Ascending aorta (tissue), 2 donors: ENCODE measurements at places on chromosomes 13 and 19.

- H3K36me3 ChIP-seq, result no peaks in the 10 kb centered on the region
- H3K27ac ChIP-seq, result no peak overlapping the region
- DNase-seq, result no peak
- no peak overlapping the region for H3K4me3 ChIP-seq
- no peaks in the 10 kb centered on the region for H3K27me3 ChIP-seq
Measured at GRCh38 chr13:37601648-37602440, 3.3 kb upstream of the POSTN start.

DNA sequence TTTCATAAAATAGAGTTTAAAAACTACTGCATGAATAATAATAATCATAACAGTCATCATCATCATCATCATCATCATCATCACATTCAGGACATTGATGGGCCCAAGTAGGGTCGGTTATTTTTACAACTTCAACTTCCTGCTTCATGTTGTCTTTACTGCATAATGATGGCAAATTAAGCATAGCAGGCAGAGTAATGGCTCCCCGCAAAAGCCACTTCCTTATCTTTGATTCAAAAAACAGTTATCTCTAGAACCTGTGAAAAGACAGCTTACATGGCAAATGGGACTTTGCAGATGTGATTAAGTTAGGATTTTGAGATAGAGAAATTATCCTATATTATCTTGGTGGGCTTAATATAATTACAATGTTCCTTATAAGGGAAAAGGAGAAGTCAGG, 792.9 kb downstream of the LIG4 start:
- no peak overlapping the region for H3K27ac ChIP-seq
- no peaks in the 10 kb centered on the region for H3K27me3 ChIP-seq
- no peaks in the 10 kb centered on the region for H3K4me1 ChIP-seq
- H3K4me3 ChIP-seq, result no peak overlapping the region
- H3K36me3 ChIP-seq, result no peaks in the 10 kb centered on the region
- no peak for DNase-seq

DNA sequence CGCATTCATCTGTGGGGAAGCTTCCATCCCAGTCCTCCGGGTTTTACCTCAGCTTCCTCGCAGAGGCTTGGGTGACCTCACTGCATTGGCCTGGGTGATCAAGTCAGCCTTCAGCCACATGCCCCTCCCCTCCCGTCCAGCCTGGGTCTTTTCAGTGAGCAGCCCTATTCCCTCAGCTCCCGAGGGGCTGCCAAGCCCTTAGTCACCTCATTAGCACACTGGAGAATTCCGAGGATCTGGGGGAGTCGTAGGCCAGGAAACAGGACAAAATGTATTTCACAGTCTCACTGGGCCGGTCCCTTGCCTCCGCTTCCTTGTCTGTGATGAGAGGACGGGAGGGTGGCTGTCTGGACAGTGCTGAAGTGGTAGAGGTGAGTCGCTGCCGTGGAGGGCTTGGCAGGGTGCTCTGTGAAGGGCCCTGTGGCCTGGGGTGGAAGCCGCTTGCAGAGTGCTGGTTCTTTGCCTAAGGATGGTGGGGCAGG, 19.9 kb downstream of the KDM4B start:
- H3K36me3 ChIP-seq, result no peaks in the 10 kb centered on the region
- DNase-seq, result peak; percentile 66
- peaks cover 14% of the 10 kb centered on the region for H3K4me1 ChIP-seq
- peak overlapping the region; percentile 28 for H3K27ac ChIP-seq
- no peaks in the 10 kb centered on the region for H3K27me3 ChIP-seq

DNA sequence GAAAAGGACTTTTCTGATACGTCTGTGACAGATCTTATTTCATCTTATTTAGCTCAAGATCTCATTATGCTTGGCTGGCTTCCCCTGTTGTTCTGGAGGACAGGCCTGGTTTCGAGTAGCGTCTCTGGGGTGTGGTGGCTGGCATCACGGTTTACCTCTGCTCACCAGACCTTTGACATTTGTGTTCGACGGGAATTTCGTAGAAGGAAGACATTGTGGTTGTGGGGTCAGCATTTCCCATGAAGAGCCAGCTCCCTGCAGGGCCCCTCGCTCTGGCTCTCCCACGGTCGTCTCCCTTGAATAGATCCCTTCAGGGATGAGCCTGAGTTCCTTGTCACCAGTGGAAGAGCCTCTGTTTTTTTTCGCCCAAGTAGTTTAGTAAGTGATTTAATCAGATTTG, 78.6 kb upstream of the TEX29 start:
- no peaks in the 10 kb centered on the region for H3K4me1 ChIP-seq
- no peak overlapping the region for H3K27ac ChIP-seq
- H3K27me3 ChIP-seq, result no peaks in the 10 kb centered on the region
- peaks cover 34% of the 10 kb centered on the region for H3K36me3 ChIP-seq
- H3K4me3 ChIP-seq, result no peak overlapping the region

GRCh38 chr13:50513300-50513877, 330.1 kb downstream of the DLEU7 start:
- H3K4me3 ChIP-seq, result peak overlapping the region; percentile 58
- H3K27me3 ChIP-seq, result no peaks in the 10 kb centered on the region
- no peak for DNase-seq
- H3K36me3 ChIP-seq, result no peaks in the 10 kb centered on the region
- peak overlapping the region; percentile 72 for H3K27ac ChIP-seq

- peaks cover 10% of the 10 kb centered on the region for H3K36me3 ChIP-seq
- no peak overlapping the region for H3K4me3 ChIP-seq
Measured at GRCh38 chr19:48149430-48149829, 20.7 kb downstream of the LIG1 start.

GRCh38 chr13:100490692-100491091, 97.9 kb downstream of the GGACT start:
- H3K27me3 ChIP-seq, result no peaks in the 10 kb centered on the region
- no peak overlapping the region for H3K27ac ChIP-seq
- DNase-seq, result no peak
- no peaks in the 10 kb centered on the region for H3K4me1 ChIP-seq
- no peak overlapping the region for H3K4me3 ChIP-seq

- H3K27ac ChIP-seq, result no peak overlapping the region
- peaks cover 5% of the 10 kb centered on the region for H3K4me1 ChIP-seq
- peak overlapping the region; percentile 84 for H3K4me3 ChIP-seq
- H3K27me3 ChIP-seq, result no peaks in the 10 kb centered on the region
- DNase-seq, result no peak
- peaks cover 12% of the 10 kb centered on the region for H3K36me3 ChIP-seq
Measured at GRCh38 chr19:36851898-36852297, 1.2 kb downstream of the ZNF345 start.

DNA sequence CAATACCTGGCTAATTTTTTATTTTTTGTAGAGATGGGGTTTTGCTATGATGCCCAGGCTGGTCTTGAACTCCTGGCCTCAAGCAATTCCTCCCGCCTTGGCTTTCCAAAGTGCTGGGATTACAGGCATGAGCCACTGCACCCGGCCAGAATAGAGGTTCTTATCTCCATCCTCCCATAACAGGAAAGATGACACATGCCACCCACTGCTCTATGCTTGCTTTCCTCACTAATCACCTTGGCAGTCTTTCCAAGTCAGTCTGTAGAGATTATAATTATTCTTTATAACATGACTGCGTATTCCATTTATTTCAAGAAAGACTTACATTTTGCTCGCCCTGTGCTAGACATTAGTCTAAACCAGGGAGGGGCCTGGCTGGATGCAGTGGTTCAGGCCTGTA, 6.7 kb downstream of the VAV1 start:
- no peaks in the 10 kb centered on the region for H3K27me3 ChIP-seq
- H3K27ac ChIP-seq, result no peak overlapping the region
- H3K36me3 ChIP-seq, result no peaks in the 10 kb centered on the region
- no peak overlapping the region for H3K4me3 ChIP-seq
- H3K4me1 ChIP-seq, result no peaks in the 10 kb centered on the region

DNA sequence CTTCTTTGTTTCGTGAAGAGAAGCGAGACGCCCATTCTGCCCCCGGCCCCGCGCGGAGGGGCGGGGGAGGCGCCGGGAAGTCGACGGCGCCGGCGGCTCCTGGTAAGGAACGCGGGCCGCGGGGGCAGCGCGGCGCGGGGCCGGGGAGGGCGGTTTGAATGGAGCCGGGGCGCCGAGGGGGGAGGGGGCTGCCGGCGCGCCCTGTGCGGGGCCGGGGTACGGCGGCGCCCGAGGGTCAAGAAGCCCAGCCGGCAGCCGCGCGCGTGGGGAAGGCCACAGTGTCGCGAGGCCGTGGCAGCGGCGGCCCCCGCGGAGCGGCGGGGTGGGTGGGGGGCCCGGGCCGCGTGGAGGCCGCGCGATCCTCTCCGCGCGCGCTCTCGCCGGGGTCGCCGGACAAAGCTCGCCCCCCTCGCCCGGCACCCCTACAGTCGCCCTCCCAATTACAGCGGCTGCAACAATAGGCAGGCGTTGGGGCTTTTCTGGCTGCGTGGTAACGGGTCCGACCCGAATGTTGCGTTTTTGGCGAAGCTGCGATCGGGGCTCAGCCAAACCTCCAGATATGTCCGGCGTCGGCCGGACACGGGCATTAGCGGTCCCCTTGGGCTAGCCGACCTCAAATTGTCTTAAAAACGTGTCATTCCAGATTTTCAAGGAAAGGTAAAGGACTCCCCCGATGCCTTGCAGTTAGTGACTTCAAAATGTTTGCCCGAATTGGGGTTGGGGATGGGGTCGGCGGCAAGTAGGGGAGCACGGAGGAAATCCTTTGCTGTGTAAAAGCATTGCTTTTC, 437 bp downstream of the SMARCA4 start:
- no peaks in the 10 kb centered on the region for H3K36me3 ChIP-seq
- H3K4me3 ChIP-seq, result peak overlapping the region; percentile 100
- H3K4me1 ChIP-seq, result peaks cover 10% of the 10 kb centered on the region
- peak overlapping the region; percentile 87 for H3K27ac ChIP-seq
- H3K27me3 ChIP-seq, result no peaks in the 10 kb centered on the region

DNA sequence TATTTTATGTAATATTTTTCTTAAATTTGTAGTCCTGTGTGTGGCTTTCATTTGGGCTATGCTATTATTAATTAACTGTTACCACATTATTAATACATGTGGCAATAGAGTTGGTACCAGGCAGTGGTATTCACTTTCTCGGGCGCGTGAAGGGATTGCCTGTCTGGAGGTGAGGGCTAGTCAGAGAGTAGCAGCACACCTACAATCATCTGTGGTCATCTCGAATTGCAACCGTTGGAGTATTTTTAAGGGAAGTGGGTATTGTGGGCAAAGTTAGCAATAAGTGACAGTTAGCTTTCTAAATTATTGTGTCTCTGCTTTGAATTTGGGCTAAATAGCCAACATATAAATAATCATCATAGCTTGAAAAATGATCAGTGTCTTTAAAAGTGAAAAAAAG, 20.0 kb upstream of the GPR18 start:
- peaks cover 5% of the 10 kb centered on the region for H3K4me1 ChIP-seq
- H3K27me3 ChIP-seq, result no peaks in the 10 kb centered on the region
- no peak overlapping the region for H3K27ac ChIP-seq
- no peak for DNase-seq

GRCh38 chr19:55632463-55632834, 8.1 kb upstream of the ZNF784 start:
- DNase-seq, result peak; percentile 59
- H3K27me3 ChIP-seq, result no peaks in the 10 kb centered on the region
- H3K4me3 ChIP-seq, result no peak overlapping the region
- peaks cover 11% of the 10 kb centered on the region for H3K4me1 ChIP-seq
- no peaks in the 10 kb centered on the region for H3K36me3 ChIP-seq

DNA sequence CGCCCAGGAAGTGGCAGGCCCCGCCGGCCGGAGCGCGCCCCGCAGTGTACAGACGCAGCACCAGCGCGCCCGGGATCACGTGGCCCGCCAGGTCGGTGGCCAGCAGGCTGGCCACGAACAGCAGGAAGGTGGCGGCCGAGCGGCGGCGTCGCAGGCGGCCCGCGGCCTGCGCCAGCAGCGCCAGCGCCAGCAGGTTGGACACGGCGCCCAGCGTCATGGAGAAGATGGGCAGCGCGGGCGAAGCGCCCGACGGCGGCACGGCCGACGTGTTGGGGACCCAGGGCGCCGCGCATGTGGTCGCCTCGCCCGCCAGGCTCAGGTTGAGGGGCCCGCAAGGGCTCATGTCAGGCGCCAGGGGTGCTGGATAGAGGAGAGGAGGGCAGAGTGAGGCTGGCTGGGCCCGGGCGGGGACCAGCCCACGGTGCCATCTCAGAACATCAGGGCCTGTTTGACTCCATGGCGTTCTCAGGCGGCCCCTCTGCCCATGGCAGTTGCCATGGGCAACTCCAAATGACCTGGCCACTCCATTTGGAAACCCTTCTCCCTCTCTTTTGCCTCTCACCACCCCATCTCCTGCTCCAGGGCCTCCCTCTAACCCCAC, 1.1 kb downstream of the PTGER1 start:
- no peak overlapping the region for H3K27ac ChIP-seq
- H3K36me3 ChIP-seq, result peaks cover 37% of the 10 kb centered on the region
- H3K27me3 ChIP-seq, result peaks cover 4% of the 10 kb centered on the region
- peak overlapping the region; percentile 50 for H3K4me3 ChIP-seq
- DNase-seq, result no peak

DNA sequence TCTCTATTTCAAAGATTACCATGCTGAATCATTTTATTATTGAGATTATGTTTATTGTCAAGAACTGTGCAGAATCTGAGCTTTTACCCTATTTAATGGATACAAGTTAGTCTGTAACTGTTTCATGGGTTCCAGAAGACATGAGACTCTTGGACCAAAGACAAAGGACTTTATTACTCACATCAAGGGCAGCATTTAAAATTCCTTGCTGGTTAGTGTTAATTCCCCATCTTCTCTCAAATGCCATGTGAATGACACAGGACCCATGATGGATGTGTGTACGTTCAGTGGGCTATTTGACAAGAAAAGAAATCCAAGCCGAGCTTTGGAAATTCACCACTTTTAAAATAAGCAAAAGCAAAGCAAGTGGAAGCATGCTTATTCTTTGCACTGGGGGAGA, 139.9 kb downstream of the PCDH20 start:
- H3K4me3 ChIP-seq, result no peak overlapping the region
- no peak for DNase-seq
- no peaks in the 10 kb centered on the region for H3K36me3 ChIP-seq
- H3K27me3 ChIP-seq, result no peaks in the 10 kb centered on the region
- H3K4me1 ChIP-seq, result no peaks in the 10 kb centered on the region

- peaks cover 6% of the 10 kb centered on the region for H3K4me1 ChIP-seq
- peaks cover 2% of the 10 kb centered on the region for H3K36me3 ChIP-seq
- no peaks in the 10 kb centered on the region for H3K27me3 ChIP-seq
- DNase-seq, result no peak
- H3K4me3 ChIP-seq, result no peak overlapping the region
Measured at GRCh38 chr13:100100115-100100879, 11.4 kb downstream of the PCCA start.

DNA sequence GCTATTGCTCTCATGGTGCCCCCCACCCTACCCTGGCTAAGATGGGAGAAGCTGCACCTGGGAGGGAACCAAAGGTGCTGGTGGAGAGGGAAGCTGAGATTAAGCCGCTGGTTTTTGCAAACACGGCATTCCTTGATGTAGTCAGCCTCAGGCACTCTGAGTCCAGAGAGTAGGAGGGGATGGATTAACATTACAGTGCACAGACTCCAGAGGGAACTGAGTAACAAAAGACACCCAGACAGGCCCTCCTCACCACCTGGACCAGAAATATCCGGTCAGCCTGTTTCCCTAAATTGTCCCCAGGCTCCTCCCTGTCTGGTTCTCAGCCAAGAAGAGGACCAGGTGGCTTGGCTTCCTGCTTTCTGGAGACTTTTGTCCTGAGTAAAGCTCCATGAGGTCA, 28.9 kb upstream of the PABPC3 start:
- H3K4me1 ChIP-seq, result no peaks in the 10 kb centered on the region
- no peak overlapping the region for H3K27ac ChIP-seq
- no peak overlapping the region for H3K4me3 ChIP-seq

- DNase-seq, result no peak
- peaks cover 17% of the 10 kb centered on the region for H3K36me3 ChIP-seq
Measured at GRCh38 chr13:106507560-106508274, 27.7 kb downstream of the EFNB2 start.
